ENCODE measurements at places on chromosomes 4 and X.
A peak's percentile ranks its signal among the peaks of the same experiment; 100 is the strongest.

- DNase-seq, result peak; percentile 92
These were observed 6.5 kb upstream of the EXOSC9 start for GRCh38 chr4:121794505-121795188.

- DNase-seq, result no peak
These were observed 48.6 kb downstream of the ASB9 start for GRCh38 chrX:15221321-15221720.

DNA sequence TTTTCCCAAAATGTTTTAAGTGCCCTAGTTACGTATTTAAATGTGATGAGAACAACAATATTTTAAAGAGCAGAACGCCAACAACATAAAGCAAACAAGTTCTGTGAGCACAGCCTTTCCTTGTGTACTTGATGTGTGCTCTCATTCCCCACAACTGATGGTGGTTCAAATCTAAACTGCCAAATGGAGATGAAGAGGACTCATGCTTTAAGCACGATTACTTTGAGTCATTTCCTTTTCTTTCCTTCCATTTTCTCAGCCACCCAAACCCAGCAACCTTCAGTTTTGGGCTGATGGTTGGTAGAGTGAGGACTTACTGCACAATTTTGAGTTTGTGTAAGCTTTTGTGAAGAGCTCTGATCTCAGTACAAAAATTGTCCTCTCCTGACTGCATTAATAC is 1.7 kb downstream of the NSD2 start:
- DNase-seq, result peak; percentile 34

- no peak for DNase-seq
These were observed 18.5 kb downstream of the SORCS2 start for GRCh38 chr4:7210824-7211223.

DNA sequence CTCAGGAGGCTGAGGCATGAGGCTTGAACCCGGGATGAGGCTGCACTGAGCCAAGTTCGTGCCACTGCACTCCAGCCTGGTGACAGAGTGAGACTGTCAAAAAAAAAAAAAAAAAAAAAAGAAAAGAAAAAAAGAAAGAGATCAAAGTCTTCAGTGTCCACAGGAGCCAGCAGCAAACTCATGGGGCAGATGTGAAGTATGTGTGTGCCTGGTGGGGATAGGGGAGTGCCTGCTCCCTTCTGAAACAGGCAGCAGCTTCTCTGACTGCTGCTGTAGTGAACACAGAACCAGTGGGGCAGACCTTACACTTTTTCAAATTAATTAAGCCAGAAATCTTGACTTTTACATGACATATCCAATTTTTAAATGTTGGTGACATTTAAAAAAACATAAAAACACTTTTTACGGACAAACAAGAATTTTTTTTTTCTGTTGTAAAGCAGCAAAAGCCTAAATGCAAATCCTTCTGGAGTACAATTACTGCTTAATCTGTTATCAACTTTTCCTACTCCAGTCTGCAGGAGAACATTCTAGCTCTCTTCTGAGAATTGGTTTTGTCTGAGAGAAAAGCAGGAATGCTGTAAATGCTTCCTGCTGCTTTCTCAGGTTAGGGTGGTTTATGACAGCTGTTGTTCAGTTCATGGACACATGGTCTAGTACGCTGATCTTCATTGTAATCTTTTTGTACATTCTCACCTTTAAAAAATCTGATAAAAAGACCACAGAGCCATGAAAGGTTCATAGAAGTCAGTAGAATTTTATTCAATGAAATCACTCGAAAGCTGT is 311.1 kb downstream of the CAMK2D start:
- DNase-seq, result no peak

DNA sequence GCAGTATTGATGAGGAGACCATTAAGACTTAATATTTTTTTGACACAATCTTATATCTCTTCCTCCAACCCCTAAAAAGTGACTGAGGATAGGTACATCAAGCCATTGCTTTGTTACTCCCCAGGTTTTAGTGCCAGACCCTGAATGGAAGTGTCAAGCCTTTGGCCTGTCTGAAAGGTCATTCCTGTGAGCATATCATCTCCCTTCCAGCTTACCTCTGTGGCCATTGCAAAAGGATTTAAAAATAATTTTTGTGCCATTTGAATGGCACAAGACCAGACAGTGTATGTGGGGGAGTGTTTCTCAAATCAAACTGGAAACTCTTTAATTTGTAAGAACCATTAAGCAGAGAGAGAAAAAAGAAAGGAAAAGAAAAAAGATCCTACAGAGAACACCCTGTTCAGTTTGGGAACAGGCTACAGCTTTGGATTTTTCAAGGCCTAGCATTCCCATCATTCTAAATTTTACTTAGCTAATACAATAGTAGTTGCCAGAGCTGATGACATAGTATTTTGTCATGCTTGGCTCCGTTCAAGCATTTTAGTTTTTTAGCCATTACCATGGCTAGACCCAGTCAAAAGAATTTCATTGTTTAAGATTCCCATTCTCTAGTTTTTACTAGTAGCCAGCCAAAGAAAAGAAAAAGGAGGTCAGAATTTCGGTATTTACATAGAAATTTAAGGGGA is 49.6 kb downstream of the HPF1 start:
- no peak for DNase-seq

DNA sequence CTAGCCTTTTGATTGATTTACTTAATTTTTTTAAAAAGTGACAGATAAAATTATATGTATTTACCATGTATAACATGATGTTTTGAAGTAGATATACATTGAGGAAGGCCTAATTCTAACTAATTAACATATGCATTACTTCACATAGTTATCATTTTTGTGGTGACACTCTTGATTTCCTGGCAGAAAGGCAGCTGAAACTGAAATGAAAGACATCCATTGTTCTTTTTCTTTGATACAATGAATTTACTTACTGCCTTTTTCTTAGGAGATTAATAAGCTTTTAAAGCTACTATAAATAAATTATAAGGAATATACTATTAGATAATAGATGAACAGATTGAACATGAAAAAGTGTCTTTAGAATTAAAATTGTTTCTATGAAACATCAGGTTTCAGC is 26.7 kb downstream of the ANKRD50 start:
- DNase-seq, result no peak
